Activated naive CD8-positive, alpha-beta T cell treated with anti-CD3 and anti-CD28 coated beads for 36 hours (primary cell): ENCODE measurements at places on chromosomes 12 and 14. TPM values are rescaled to one million over a fixed set of nuclear protein-coding genes. Genes with fewer than 3 reads are reported as not detected.

Gene PPM1H
- not detected for total RNA-seq

Gene RNF212B
- total RNA-seq: not detected

Gene CPNE6
- total RNA-seq: not detected

Gene TRIM9
- total RNA-seq: 6.1 TPM

Gene FAM177A1
- total RNA-seq: 33.1 TPM

Gene AICDA
- not detected for total RNA-seq

Gene HOXC9
- not detected for total RNA-seq

Gene TAS2R46
- 0.48 TPM for total RNA-seq

Gene SOX5
- not detected for total RNA-seq

Gene PLXNC1
- total RNA-seq: 4.7 TPM

Gene HCAR2
- not detected for total RNA-seq

Gene CD163L1
- total RNA-seq: not detected

Gene PIP4P1
- 27.6 TPM for total RNA-seq

Gene TMTC1
- total RNA-seq: not detected

Gene AKAP5
- total RNA-seq: 1.4 TPM

Gene KRT85
- total RNA-seq: not detected

Gene CACNA1C
- 0.02 TPM for total RNA-seq

Gene SLC5A8
- not detected for total RNA-seq

Gene PAX9
- not detected for total RNA-seq

Gene ING4
- 10.9 TPM for total RNA-seq

Gene TCL1B
- total RNA-seq: not detected

Gene WDHD1
- 69.2 TPM for total RNA-seq

Gene AKAP3
- total RNA-seq: 2.7 TPM

Gene TMCC3
- total RNA-seq: 0.10 TPM

Gene PPP1R3E
- total RNA-seq: 21.4 TPM

Gene AQP6
- not detected for total RNA-seq

Gene VDR
- 55.8 TPM for total RNA-seq

Gene C12orf54
- not detected for total RNA-seq

Gene FRS2
- total RNA-seq: 10.0 TPM

Gene PROX2
- 0.87 TPM for total RNA-seq

Gene EIF4B
- total RNA-seq: 704 TPM

Gene CIDEB
- total RNA-seq: 6.0 TPM

Gene SPTLC2
- total RNA-seq: 30.7 TPM

Gene SPIC
- not detected for total RNA-seq

Gene GNB3
- total RNA-seq: 0.10 TPM

Gene TAS2R8
- total RNA-seq: not detected

Gene UBR7
- total RNA-seq: 41.6 TPM

Gene MYBPC1
- not detected for total RNA-seq

Gene KCNC2
- not detected for total RNA-seq
